ENCODE measurements at places on chromosomes 6 and 20.

GRCh38 chr20:34070079-34070439 is 42.0 kb downstream of the EIF2S2 start:
- DNase-seq, result no peak

- DNase-seq, result no peak
Measured at GRCh38 chr6:56958481-56958880, 3.6 kb downstream of the BEND6 start.

DNA sequence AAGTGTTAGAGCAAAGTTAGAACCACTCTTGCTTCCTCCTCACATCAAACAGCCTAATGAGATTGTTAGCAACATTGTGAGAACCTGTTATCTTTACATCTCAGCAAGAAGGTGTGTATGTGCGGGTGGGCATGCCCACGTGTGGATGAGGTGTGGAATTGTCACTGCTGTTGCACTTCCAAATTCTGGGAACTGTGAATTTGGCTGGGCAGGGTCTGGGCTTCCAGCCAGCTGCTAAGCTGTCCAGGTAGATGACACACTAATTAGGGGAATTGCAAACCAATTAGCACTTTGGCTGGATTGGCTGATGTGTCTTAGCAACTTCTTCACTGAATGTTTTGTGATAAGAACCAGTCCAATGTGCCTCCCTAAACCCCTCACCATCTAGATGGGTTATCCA is 848.2 kb downstream of the DHX35 start:
- DNase-seq, result no peak

DNA sequence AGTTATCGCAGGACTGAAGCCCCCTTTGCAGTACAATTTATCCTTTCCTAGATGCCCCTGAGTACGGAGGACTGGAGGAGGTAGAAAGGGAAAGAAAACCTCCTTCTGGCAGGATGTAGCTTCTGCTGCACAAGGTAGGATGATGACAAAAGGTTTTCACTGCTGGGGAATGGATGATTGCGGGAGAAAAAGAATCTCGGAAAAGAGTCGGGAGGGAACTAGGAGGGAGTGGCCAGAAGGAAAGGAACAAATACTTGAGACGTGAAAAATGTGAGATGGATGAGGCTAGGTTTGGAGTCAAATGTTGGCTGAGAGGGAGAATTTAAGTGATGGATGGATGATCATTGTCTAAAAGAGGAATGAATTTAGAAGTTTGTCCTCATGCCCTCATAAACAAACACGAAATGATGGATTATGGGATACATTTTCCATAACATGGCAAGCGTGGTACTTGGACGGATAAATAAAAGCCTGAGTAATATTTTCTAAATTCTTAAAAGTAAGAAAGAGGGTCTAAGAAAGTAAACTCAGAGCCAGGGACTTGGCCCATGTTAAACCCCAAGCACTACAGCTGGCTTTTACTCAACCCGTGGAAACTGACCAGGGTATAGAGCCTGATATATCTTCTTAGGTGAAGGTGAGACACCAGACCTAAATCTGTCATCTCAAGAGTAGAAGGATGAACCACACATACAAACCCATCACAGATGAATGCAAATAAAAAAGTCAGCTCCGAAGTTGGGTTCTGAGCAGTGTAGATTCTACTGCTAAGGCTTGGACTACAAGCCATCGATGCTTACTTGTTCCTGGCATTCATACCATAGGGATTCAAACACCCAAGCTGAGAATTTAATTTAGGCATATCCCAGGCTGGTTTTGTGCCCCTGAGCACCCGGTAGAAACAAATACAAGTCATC is 72.4 kb downstream of the HFE start:
- peak; percentile 47 for DNase-seq

GRCh38 chr20:33299111-33299603 is 16.1 kb downstream of the BPIFB1 start:
- DNase-seq, result peak; percentile 52

GRCh38 chr6:145380186-145380585 is 355.1 kb downstream of the EPM2A start:
- no peak for DNase-seq

DNA sequence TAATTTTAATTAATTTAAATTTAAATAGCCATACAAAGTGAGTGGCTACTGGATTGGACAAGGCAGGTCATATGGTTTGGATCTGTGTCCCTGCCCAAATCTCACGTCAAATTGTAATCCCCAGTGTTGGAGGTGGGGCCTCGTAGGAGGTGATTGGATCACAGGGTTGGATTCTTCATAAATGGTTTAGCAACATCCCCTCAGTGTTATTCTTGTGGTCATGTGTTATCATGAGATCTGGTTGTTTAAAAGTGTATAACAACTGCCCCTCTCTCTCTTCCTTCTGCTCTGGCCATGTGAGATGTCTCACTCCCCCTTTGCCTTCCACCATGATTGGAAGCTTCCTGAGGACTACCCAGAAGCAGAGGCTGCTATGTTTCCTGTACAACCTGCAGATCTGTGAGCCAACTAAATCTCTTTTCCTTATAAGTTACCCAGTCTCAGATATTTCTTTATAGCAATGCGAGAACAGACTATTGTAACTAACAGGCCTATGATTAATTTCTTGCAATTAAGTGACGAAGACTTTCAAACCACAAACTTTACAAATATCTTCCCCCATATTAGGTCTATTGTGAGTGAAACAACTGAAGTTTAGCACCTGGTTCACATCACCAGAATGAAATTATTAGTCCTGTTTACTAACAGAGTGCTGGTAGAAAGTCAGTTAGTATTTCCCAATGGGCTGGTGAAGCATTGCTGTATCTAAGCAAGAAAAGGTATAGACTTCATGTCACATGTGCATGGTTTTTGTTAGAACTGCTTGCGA is 60.0 kb upstream of the TNFAIP3 start:
- no peak for DNase-seq

- DNase-seq, result no peak
Measured at GRCh38 chr6:74765486-74765885, 440.4 kb downstream of the COL12A1 start.

DNA sequence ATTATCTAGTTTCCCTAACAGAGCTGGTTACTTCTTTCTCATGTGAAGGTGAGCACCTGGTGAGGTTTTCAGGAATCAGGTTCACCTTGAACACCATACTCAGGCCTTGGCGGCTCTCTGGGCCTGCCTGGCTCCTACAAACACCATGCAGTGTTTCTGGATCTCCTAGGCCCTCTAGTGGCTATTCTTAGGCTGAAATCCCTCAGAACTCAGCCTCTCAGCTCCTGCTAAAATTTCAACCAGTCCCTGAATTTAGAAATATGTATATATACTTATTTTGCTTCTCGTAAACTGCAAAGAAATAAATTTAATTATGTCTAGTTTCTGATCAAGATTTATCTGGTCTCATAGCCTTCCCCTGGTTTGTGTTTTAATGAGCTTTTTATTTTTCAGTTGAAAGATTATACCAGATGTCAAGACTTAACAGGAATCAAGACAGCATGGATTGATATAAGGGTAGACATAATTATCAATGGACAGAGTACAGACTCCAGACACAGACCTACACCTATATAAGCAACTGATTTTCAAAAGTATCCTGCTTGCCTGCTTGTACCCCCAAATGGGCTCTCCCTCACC is 55.9 kb downstream of the ANKEF1 start:
- peak; percentile 72 for DNase-seq

DNA sequence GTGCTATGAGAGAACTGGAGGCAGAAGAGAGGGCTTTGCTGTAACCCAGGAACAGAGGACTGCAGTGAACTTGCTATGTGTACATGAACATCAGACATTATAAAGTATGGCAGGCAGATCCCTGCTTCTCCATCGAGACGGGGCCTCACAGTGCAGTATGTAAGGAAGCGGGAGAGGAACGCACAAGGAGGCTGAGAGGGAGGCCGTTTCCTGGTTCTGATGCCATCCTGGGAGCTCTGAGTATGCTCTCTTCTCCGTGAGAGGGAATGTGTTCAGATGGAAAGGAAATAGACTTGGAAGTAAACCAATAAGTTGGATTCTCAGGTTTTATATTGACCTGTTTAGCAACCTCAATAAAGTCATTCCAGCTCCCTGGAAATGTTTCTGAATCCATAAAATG is 101.8 kb downstream of the ALDH8A1 start:
- DNase-seq, result no peak

GRCh38 chr6:149473080-149474052 is 11.4 kb downstream of the ZC3H12D start:
- no peak for DNase-seq

DNA sequence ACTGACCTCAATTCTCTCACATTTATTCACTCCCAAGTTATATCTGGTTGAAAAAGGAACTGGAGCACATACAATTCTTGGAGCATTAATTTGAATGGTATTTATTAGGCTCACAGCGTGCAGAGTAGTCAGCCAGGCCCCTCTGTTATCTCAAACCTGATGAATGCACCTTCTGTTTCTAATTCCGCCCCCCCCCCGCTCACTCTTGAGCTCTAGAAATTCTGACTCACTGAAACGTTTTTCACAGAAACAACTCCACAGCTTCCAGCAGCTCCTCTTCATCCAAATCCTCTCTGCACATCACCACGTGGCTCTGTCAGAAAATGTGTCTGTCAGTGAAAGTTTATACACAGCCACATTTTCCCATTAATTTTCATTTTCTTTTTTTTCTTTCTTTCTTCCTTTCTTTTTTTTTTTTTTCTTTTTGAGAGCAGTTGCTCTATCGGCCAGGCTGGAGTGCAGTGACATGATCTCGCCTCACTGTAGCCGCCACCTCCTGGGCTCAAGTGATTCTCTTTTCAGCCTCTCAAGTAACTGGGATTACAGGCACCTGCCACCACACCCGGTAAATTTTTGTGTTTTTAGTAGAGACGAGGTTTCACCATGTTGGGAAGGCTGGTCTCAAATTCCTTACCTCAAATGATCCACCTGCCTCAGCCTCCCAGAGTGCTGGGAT is 109.4 kb downstream of the TBXT start:
- DNase-seq, result peak; percentile 68

GRCh38 chr20:19827818-19828217 is 69.8 kb downstream of the RIN2 start:
- DNase-seq, result no peak

DNA sequence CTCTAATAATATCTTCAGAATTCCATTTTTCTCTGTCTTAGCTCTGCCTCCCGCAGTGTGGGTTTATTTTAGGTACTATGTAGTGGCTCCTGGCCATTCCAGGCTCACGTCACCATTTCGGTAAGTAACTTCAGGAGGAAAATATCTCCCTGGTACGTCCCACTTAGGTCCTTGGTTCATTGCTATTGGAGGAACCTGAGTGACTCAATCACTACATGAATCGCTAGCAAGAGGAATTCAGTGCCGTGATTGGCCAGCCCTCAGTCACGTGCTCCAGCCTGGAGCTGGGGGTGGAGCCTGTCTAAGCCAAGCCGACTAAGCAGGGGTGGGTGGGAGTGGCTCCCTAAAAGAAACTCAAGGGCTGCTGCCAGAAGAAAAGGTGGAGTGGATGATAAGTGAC is 67.3 kb upstream of the E2F3 start:
- DNase-seq, result no peak

DNA sequence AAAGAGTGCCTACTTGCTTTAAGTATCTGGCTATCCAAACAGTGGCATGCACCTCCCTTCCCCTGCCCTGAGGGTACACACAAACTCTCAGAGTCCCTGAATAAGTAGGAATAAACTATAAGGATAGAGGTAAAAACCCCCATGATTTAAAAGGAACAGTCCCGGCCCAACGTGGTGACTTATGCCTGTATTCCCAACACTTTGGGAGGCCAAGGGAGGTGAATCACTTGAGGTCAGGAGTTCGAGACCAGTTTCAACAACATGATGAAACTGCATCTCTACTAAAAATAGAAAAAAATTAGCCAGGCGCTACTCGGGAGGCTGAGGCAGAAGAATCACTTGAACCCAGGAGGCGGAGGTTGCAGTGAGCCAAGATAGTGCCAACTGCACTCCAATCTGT is 22.2 kb downstream of the SAMHD1 start:
- peak; percentile 35 for DNase-seq

All from fibroblast of pulmonary artery (primary cell).